ENCODE measurements at places on chromosomes 6 and 20.

- no peak for DNase-seq
These were observed 29.4 kb downstream of the PNLDC1 start for GRCh38 chr6:159829526-159829925.

DNA sequence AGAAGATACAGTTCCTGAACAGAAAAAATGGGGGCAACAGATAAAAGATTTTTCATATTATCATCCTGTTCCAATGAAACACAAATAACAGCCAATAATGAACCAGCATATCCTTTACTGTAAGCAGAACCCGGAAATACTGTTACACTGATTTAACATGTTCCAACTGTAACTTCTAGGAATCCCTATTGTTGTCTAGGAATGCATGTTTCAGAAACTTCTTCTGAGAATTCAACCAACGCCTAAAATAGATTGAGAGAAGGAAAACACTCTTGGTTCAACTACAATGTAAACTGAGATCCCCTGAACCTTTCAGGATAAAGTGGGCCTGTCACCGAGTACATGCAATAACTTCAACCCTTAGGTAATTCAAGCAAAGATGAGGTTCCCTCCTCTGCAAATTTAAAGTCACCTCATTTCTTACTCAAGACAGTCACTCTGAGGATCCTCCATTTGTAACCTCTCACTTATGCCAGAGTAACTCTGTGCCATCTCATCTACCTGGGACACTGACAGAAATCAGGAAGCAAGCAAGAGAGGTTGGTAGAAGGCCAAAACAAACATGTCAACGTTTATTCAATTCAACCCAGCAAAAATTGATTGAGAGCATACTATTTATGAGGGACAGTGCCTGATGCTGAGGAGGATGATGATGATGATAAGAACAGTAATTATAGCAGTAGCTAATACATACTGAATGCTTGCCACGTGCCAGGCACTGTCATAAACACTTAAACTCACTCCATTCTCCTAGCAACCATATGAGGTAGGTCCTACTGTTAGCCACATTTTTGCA is 14.1 kb downstream of the UBE3D start:
- DNase-seq, result no peak

- DNase-seq, result no peak
These were observed 898.0 kb upstream of the EYS start for GRCh38 chr6:66605011-66605410.

- DNase-seq, result no peak
These were observed 178.3 kb downstream of the THBS2 start for GRCh38 chr6:169075211-169075914.

- no peak for DNase-seq
These were observed 71.6 kb downstream of the SH3BGRL2 start for GRCh38 chr6:79702691-79703090.

DNA sequence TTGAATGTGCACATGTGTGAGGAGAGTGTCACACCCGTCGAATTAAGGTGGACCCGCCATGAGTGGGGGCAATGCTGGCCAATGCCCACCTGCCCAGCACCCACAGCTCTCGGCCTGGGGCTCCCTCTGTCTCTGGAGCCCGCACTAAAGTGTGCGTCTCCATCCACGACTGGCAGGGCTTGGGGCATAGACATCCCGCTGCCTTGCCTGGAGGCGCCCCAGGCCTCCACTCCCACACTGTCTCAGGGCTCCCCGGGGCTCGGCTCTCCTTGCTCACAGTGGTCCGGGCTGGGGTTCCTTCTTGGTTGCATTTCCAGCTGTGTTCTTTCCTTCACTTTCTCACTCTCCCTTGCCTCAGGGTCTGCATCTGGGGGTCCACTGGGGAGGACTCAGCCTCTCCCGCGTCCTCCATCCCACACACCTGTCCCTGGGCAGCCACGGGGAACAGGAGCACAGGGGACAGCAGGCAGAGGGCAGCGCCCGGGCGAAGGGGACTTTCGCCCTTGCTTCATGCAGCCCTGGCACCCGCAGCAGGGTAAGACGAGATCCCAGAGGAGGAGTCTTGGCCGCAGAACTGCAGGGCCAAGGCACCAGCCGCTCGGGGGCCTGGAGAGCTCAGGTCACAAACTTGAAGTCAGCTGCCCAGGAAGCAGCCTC is 20.1 kb upstream of the MRGBP start:
- DNase-seq, result no peak

GRCh38 chr20:33926425-33926824 is 67.3 kb upstream of the RALY start:
- no peak for DNase-seq

DNA sequence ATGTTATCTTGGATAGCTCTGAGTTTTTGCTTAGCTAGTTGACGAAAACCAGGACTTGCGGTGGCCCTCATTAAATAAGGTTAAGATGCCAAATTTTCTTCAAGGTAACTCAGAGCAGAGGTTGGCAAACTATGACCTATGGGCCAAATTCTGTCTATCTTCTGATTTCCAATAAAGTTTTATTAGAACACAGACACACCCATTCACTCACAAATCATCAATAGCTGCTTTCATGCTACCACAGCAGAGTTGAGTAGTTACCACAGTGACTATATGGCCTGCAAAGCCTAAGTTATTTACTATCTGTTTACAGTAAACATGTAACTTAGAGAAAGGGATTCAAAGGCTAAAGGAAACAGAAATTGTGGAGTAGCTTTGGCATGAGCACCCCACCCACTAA is 23.6 kb downstream of the DCDC2 start:
- no peak for DNase-seq

GRCh38 chr20:46368902-46369268 is 37.5 kb downstream of the ELMO2 start:
- DNase-seq, result no peak

DNA sequence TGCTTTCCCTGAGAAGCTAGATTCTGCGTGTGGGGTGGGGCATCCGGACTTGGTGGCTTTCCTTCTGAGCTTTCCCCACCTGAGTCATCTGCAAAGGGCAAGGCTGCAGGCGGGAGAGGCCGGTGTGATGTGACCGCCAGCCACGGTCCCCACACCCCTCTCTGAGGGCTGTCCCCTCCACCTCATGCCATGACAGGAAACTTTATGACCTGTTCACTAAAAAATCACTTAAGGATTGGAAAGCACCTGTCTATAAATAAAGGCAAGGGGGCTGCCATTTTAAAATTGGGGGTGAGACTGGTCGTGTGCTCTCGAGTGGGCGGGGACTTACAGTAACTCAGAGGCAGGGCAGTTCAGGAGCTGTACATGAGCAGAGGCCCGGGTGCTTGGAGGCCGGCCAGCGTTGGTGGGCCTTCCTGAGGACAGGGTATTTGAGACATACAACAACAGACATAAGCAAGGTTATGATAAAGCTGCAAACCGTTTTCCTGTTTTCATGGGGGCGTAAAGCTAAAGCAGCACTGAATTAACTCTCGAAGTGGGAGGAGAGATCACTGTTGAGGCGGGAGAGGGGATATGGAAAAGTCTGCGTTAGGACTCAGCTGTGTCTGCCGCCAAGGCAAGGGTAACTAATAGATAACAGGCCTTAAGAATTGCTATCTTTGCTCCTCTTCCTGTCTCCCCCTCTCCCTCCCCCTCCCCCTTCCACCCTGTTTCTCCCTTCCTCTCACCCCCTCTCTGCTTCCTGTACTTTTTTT is 16.1 kb upstream of the SERPINB1 start:
- DNase-seq, result no peak

GRCh38 chr6:114276783-114277182 is 66.0 kb downstream of the HS3ST5 start:
- no peak for DNase-seq

- DNase-seq, result no peak
These were observed 3.0 kb upstream of the MAS1 start for GRCh38 chr6:159887761-159888160.

- DNase-seq, result no peak
These were observed 538.7 kb upstream of the POU3F2 start for GRCh38 chr6:98295515-98296175.

DNA sequence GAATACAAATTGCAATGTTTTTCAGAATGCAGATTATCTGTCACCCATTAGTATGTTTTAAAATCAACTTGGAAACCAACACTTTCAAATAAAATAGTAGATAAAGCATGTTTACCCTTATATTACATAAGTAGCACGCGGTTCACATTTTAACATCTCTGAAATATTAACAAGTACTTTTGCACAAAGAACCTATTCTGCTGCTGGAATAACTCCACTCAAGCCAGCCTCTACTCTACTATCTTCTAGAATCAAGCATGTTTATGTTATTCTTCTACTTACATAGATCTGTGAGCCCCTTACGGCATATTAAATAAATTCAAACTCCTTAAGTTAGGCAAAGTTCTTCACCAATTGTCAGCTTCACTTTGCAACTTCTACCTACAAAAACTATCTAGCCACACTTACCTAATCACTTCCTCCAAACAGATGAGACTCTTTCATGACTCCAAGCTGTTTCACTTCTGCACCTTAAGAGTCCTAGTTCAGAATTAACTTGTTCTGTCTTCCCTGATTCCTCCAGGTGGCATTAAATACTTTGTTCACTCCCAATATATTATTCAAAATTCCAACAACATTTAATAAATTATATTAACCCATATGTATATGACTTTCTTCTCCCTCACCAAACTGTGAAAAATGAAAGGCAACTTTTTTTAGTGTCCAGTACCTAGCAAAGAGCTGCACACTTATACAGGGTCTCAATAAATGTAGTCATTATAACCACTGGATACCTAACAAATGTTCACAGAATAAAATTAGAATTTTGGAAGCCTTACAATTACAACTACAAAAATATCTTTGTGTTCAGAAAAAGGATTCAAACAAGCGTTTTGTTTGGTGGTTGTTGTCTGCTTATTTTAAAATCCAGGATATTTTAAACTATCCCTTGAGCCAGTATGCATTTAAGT is 12.1 kb downstream of the CEP85L start:
- no peak for DNase-seq

DNA sequence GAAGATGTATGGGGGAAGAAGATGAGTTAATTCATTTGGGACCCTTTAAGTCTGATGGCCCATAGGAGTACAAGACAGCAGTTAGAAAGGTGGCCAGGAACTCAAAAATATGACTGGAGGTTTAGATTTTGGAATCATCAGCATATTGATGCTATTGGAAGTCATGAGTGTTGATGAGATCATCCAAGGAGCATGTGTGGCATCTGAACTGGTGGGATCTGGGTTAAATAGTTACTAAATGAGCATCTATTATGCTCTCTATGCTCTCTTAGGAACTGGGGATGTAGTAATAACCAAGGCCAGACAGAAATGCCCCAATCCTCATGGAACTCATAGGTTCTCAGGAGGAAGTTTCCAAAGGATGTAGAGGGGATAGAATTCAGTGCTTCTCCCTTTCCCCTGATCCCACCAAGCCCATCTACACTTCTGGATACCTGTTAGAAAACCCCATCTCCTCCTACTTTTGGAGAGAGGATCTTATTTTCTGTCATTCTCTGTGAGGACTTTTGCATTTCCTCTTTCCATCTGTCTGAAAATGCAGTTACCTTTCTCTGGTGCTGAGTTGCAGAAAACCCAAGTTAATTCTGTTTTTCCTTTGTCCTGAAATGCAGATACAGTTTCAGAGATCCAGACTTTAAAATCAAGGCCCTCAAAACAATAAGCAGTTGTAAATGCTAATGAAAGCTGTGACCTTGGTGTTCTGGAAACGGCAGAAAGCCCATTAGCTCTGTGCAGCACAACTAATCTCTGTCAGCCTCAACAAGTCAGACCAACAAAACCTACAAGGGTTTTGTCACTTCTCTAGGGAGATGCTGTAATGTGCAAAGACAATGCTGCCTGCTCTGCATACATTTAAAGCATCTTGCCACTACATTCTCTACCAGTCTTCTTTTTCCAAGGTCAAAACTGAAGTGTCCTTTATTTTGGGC is 65.8 kb downstream of the TBC1D7 start:
- no peak for DNase-seq

DNA sequence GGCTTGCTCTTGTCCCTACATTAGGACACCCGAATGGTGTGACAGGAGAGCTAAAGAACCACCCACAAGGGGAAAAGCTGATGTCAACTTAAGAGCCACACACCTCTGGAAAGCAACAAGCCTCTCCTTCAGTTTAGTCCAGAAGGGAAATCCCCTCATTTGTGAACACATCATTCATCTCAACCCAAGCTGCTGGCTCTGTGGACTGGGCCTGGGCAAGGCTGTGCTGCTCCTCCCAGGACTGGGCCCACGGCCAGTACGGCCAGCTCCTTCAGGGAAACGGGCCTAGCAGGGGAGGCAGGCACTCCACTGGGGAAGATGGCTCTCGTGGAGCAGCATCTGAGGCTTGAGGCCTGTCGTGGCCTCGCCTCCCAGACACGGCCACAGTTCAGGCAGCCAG is 12.8 kb upstream of the SLC4A11 start:
- DNase-seq, result no peak

DNA sequence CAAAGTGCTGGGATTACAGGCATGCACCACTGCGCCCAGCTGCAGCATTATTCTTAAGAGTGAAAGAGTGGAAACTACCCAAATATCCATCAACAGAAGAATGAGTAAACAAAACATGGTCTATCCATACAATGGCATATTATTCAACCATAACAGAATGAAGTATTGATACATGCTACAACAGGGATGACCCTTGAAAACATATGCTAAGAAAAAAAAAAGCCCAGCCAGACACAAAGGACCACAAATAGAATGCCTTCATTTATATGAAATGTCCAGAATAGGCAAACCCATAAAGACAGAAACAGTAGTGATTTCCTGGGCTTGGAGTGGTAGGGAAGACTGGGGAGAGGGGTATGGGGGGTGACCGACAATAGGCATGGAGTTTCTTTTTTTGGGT is 7.1 kb downstream of the TUBB2B start:
- no peak for DNase-seq

GRCh38 chr20:48455651-48456365 is 372.0 kb downstream of the PREX1 start:
- DNase-seq, result no peak

DNA sequence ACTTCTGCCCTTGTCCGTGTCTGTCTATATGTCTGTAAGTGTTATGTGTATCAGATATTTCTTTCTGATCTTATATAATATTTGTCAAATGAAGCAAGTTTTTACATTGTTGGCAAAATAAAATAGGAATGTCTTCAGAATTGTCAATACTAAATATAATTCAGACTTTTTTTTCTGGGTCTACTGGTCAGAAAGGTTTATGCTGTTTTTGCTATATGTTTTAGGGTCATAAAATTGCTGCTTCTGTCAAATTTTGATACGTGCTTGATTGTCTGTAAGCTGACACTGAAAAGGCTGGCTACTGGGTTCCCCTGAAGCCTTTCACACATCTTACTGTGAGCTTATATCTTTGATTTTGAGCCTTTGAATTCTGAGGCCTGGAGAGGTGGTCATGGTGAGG is 20.1 kb downstream of the LGSN start:
- no peak for DNase-seq

DNA sequence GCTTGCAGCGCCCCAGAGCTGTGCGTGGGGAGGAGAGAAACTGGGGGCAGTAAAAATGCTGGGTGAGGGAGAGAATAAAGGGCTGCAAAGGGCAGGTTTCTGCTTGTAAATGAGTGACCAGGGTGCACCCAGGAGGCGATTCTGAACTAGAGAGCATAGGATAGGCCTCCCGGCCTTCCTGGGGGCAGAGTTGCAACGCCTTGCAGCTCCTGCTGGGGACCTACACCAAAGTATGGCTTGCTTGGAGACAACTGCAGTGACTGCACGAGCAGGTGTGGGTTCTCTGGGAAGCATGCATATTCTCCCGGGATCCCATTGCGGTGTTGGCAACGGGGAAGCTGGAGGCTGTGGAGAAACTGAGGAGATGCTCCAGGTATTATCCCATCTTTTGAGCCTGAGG is 111.6 kb upstream of the SPACA1 start:
- DNase-seq, result no peak

GRCh38 chr6:32529697-32530430 is at the start of gene HLA-DRB5:
TSS of gene HLA-DRB5 (minus strand) at chr6:32530287. CDS start at chr6:32530224, 63 bp downstream.
- peak; percentile 1 for DNase-seq

GRCh38 chr20:41174782-41175181 is 37.4 kb downstream of the PLCG1 start:
- DNase-seq, result no peak
